ENCODE measurements at places on chromosomes 16 and 17. TPM values are rescaled to one million over a fixed set of nuclear protein-coding genes. Genes with fewer than 3 reads are reported as not detected.

GRCh38 chr17:2420176-2420575 is 19.3 kb upstream of the MNT start:
- no peaks in the 10 kb centered on the region for H3K27me3 ChIP-seq
- no peak overlapping the region for H3K27ac ChIP-seq
- H3K4me3 ChIP-seq = no peak overlapping the region
- H3K36me3 ChIP-seq = peaks cover 9% of the 10 kb centered on the region

GRCh38 chr17:17819561-17819995 is 17.2 kb downstream of the SREBF1 start:
- H3K36me3 ChIP-seq = peaks cover 10% of the 10 kb centered on the region
- no peak overlapping the region for H3K4me3 ChIP-seq
- DNase-seq = no peak
- peaks cover 13% of the 10 kb centered on the region for H3K4me1 ChIP-seq

- H3K36me3 ChIP-seq = no peaks in the 10 kb centered on the region
- DNase-seq = no peak
- no peak overlapping the region for H3K4me3 ChIP-seq
- peaks cover 15% of the 10 kb centered on the region for H3K4me1 ChIP-seq
- no peak overlapping the region for H3K27ac ChIP-seq
Measured at GRCh38 chr17:79721993-79722671, 8.6 kb upstream of the ENPP7 start.

GRCh38 chr17:54324813-54325212 is 502.1 kb downstream of the KIF2B start:
- peaks cover 5% of the 10 kb centered on the region for H3K36me3 ChIP-seq
- H3K4me1 ChIP-seq = peaks cover 3% of the 10 kb centered on the region
- no peaks in the 10 kb centered on the region for H3K27me3 ChIP-seq
- H3K27ac ChIP-seq = no peak overlapping the region
- no peak overlapping the region for H3K4me3 ChIP-seq

DNA sequence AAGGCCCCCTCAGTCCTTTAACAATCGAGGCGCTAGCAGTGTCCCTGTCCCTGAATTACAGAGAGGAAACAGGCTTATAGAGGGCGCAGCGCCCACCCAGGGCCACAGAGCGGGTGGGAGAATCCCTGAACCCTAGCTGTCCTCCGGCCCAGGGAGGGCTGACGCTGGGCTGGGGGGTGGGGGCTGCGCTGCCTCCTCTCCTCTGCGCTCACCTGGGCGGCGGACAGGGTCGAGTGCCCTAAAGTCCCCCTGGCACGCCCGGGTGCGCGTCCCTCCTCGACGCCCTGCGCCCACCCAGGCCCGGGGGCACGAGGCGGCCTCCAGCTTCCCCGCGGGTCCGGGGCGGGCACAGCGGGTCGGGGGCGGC is 200.4 kb upstream of the N4BP1 start:
- H3K27me3 ChIP-seq = peaks cover 82% of the 10 kb centered on the region
- peak overlapping the region; percentile 33 for H3K4me3 ChIP-seq
- peaks cover 9% of the 10 kb centered on the region for H3K4me1 ChIP-seq
- no peak for DNase-seq

GRCh38 chr16:18788828-18789514 is 1.2 kb downstream of the RPS15A start:
- peak overlapping the region; percentile 99 for H3K27ac ChIP-seq
- peaks cover 38% of the 10 kb centered on the region for H3K4me1 ChIP-seq
- no peaks in the 10 kb centered on the region for H3K27me3 ChIP-seq
- no peak for DNase-seq

DNA sequence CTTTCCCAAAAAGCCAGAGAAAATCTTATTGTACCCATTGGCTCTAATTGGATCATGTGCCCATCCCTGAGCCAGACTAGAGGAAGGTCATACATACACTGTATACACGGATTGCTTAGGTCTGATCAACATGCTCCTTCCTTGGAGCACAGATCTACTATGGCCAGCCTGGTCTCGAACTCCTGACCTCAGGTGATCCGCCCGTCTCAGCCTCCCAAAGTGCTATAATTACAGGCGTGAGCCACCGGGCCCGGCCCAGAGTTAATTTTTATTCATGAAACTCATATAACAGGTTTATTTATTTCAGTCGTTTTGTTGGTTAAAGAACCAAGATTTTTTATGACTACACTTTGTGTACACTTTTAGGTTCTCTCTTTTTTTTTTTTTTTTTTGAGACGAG is 1.2 kb upstream of the TAOK1 start:
- H3K36me3 ChIP-seq = no peaks in the 10 kb centered on the region
- no peak overlapping the region for H3K27ac ChIP-seq
- no peaks in the 10 kb centered on the region for H3K27me3 ChIP-seq
- DNase-seq = no peak

DNA sequence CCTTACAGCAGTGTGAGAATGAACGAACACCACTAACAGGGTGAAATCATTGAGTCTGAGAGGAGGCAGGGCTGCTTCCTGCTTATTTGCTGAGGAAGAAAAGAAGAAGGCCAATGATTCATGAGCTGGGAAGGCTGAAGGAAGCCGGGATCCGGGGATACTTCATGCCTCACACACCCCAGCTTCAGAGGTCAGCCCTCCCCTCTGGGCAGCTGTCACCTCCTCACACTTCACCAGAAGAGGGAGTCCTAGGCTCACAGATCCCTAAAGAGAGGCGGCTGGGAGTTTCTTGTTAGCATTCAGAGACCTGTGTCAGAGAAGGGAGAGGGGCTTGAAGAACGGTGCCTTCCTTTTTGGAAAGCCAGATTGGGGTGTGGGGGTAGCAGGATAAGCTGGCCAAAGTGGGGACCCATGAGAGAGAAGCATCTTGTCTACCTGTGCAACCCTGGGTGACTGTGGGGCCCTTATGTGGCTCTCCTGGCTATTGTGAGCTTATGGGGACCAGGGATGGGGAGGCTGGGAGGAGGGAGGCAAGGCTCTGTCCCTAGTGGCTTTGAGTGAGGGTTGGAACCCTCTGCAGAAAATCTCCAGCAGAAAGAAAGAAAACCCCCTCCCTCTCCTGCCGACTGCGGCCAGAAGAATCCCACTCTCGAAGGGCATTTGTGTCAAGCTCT is 94.6 kb downstream of the RGS9 start:
- no peak overlapping the region for H3K4me3 ChIP-seq
- H3K27ac ChIP-seq = no peak overlapping the region
- DNase-seq = peak; percentile 43
- H3K36me3 ChIP-seq = no peaks in the 10 kb centered on the region

- H3K36me3 ChIP-seq = no peaks in the 10 kb centered on the region
- no peak overlapping the region for H3K4me3 ChIP-seq
Measured at GRCh38 chr17:7043182-7043496, 753 bp downstream of the SLC16A11 start.

DNA sequence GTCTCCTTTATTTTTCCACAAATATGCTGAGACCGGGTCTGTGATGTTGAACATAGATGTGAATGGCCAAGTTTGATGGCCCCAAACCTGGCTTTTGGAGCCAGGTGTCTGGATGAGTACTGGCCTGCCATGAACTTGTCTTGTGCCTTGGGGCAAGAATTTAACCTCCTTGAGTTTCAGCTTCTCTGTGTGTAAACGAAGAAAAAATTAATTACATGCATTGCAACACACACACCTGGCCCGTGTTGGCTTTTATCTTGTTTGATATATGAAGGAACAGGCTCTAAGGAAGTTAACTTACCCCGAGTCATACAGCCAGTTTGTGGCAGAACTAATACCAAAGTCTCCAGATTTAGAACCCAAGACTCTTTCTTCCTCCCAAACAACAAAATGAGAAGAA is 13.1 kb downstream of the FBXO39 start:
- peaks cover 5% of the 10 kb centered on the region for H3K27me3 ChIP-seq
- no peak overlapping the region for H3K4me3 ChIP-seq
- H3K4me1 ChIP-seq = peaks cover 13% of the 10 kb centered on the region
- H3K36me3 ChIP-seq = no peaks in the 10 kb centered on the region

DNA sequence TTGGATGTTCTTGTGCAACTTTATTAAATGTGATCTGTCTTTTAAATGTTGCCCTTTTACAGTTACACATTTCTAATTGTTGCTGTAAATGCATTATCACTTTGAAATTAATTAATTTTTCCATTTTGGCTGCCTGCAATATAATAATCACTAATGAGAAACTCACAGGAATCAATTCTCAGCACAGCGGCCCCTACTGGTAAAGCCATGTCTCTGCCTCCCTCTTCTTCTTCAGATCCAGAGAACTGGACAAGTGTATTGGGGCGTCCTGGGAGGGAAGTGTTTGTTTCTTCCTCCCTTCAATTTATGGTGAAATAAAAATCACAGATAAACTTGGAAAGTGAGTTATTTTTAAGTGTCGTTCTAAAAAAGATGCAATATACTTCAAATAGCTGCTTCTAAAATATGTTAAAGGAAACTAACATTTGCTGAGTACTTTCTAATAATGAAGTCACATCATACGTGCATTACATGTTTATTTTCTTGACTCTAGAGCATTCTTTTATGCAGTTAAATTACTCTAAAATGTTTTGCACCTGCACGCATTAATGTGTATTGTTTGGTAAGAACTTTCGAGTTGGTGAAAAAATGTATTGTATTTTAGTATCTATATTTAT is 338.0 kb downstream of the WWOX start:
- DNase-seq = no peak
- H3K4me3 ChIP-seq = no peak overlapping the region
- no peak overlapping the region for H3K27ac ChIP-seq
- peaks cover 11% of the 10 kb centered on the region for H3K4me1 ChIP-seq

DNA sequence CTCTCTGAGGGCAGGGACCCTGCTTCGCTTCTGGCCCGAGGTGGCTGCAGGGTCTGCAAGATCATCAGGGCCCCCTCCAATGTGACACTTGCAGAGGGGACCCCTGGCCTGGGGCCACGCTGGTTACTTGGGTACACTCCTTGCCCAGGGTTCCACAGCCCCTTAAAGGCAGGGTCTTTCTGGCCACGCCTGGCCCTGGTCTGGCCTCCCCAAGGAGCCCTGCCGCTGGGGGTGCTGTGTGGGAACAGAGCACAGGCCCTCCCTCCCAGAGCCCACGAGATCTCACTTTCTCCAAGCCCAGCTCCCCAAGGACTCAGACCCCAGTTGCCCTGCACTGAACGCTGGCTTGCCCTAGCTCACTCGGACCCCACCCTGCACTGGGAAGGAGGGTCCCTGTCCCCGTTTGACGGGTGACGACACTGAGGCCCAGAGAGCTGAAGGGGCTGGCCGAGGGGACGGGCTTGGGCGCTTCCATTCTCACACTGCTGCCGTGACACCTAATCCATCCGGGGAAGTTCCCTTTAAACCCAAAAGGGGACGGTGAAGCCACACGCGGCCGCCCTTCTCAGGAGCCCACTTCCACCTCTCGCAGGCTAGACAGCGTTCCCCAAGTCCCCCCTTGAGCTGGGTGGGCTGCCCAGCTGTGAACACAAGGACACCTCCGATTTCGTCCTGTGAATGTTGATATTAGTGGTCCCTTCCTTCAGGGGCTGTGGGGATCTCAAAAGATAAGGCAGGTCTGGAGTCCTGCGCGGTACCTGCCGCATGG is 26.9 kb upstream of the OSGIN1 start:
- H3K27me3 ChIP-seq = no peaks in the 10 kb centered on the region
- DNase-seq = no peak
- peak overlapping the region; percentile 56 for H3K27ac ChIP-seq
- no peak overlapping the region for H3K4me3 ChIP-seq

- DNase-seq = no peak
- peaks cover 3% of the 10 kb centered on the region for H3K27me3 ChIP-seq
- peaks cover 3% of the 10 kb centered on the region for H3K4me1 ChIP-seq
- no peak overlapping the region for H3K4me3 ChIP-seq
Measured at GRCh38 chr16:66374176-66374575, 7.7 kb downstream of the CDH5 start.

DNA sequence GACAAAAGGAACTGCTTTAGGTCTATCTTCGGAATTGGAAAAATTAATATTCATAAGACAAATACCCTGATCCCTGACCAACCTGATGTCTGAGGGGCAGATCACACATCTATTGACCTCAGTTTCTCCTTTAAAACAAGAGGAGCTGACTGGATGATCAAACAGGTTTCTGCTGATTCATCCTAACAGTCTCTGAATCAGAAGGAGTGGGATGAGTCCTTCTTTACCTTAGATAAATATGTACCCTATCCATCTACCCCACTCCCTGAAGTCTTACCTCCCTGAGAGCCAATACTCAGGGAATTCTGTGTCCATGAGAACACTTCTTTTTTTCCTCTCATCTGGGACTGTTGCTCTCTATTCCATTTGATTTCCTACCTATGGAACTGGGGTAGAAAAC is 80.3 kb upstream of the CRHR1 start:
- H3K4me1 ChIP-seq = no peaks in the 10 kb centered on the region
- no peak overlapping the region for H3K27ac ChIP-seq
- no peak for DNase-seq
- no peak overlapping the region for H3K4me3 ChIP-seq
- H3K36me3 ChIP-seq = no peaks in the 10 kb centered on the region

DNA sequence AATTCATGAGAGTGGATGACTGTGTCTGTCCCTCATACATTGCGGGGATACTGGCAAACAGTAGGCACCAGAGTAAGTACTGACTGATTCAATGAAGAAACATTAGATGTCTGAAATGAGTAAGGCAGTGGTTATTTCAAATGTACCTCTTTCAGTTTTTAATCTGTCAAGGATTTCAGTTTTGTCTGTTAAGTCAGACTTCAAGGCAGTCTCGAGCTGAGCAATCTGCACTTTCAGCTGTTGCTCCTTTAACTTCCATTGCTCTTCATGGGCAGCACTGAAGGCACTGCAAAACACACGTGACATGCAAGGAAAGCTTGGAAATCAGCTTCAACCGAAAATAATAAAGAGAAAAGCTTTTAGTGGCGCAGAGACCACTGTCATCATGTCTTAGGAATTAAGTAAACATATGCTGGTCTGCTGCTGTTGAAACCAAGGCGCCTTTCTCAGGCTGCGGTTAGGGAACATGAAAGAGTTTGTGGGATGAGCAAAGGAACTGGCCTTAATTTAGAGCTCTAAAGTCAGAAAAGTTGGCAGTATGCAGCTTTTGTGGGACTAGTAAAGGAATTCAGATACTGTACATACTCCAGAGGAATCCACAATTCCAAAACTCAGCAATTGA is 38.8 kb downstream of the RPGRIP1L start:
- no peaks in the 10 kb centered on the region for H3K4me1 ChIP-seq
- no peaks in the 10 kb centered on the region for H3K36me3 ChIP-seq
- H3K27ac ChIP-seq = no peak overlapping the region
- H3K4me3 ChIP-seq = no peak overlapping the region
- no peak for DNase-seq

GRCh38 chr17:40922239-40922638 is 15.2 kb downstream of the KRT23 start:
- H3K36me3 ChIP-seq = no peaks in the 10 kb centered on the region
- H3K4me3 ChIP-seq = no peak overlapping the region
- H3K27ac ChIP-seq = peak overlapping the region; percentile 61

- peak; percentile 37 for DNase-seq
- H3K4me3 ChIP-seq = no peak overlapping the region
- no peaks in the 10 kb centered on the region for H3K4me1 ChIP-seq
- no peaks in the 10 kb centered on the region for H3K36me3 ChIP-seq
- H3K27ac ChIP-seq = no peak overlapping the region
Measured at GRCh38 chr17:51461578-51462004, 201.2 kb downstream of the UTP18 start.

- H3K27me3 ChIP-seq = no peaks in the 10 kb centered on the region
- DNase-seq = no peak
- H3K27ac ChIP-seq = peak overlapping the region; percentile 51
- peaks cover 33% of the 10 kb centered on the region for H3K36me3 ChIP-seq
- no peak overlapping the region for H3K4me3 ChIP-seq
Measured at GRCh38 chr17:8623591-8623990, 6.9 kb downstream of the MYH10 start.

ERN1 gene
- 39.4 TPM for total RNA-seq

METTL9 gene
- 158 TPM for total RNA-seq

MAPT gene
- 2.5 TPM for total RNA-seq

HOXB6 gene
- total RNA-seq = 0.96 TPM

CMIP gene
- total RNA-seq = 62.7 TPM

ATAD5 gene
- total RNA-seq = 14.0 TPM

OTOP3 gene
- total RNA-seq = 0.67 TPM
